ENCODE measurements at places on chromosomes 16 and 17.

DNA sequence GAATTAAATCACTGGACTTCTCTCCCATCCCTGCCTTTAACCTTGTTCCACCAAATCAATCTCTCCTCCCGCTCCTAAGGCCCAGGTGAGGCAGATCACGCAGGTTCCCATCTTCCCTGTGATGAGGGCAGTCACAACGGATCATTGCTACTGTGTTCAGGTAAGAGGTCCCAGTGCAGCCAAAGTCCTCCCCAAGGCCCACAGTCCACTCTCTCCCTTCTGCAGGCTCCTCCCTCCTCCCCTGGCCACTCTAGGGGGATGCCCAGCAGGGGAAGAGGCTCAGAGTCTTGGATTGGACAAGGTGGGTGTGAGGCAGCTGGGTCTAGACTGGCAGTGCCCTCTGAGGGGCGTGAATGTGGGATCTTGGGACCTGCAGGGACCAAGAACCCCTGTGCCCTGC, 2.6 kb upstream of the ADGRG3 start:
- DNase-seq: no peak

DNA sequence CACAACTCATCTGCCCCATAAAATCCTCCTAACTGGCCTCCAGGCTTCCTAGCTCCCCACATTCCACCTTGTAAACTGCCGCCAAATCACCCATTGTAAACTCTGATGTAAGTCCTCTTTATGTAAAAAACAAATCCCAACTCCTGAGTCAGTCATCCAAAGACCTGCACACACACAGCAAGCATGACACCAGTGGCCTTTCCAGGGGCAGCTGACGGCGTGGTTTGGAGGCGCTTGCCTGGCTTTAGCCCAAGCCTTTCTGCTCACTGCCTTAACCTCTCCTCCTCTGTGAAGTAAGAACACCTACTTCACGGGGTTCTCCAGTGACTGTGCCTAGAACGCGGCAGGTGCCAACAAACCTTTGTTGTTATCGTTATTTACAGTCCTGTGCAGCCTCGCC, 14.0 kb downstream of the UBE2O start:
- no peak for DNase-seq

DNA sequence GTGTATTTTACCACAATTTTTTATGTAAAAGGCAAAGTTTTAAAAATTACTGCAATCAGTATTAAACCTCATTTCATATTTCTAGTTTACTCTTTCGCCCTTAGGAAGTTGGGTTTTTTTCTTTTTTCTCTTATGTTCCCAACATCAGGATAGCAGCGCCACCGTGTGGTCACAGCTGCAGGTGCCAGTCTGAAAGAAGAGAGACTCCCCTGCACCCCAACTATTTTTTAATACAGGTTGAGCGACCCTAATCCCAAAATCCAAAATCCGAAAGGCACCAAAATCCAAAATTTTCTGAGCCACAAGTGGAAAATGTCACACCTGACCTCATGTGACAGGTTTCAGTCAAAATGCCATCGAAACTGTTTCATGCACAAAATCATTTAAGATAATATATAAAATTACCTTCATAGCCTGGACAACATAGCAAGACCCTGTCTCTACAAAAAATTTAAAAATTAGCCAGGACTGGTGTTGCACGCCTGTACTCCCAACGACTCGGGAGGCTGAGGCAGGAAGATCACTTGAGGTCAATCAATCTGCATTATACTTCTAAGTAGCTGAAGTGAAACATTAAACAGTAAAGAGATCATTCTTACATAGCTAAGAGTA, 21.8 kb upstream of the ASGR2 start:
- DNase-seq: peak; percentile 58

GRCh38 chr16:84196727-84197394, 5.9 kb downstream of the ADAD2 start:
- no peak for DNase-seq

GRCh38 chr17:63701868-63702720, 2.2 kb upstream of the LIMD2 start:
- peak; percentile 50 for DNase-seq

DNA sequence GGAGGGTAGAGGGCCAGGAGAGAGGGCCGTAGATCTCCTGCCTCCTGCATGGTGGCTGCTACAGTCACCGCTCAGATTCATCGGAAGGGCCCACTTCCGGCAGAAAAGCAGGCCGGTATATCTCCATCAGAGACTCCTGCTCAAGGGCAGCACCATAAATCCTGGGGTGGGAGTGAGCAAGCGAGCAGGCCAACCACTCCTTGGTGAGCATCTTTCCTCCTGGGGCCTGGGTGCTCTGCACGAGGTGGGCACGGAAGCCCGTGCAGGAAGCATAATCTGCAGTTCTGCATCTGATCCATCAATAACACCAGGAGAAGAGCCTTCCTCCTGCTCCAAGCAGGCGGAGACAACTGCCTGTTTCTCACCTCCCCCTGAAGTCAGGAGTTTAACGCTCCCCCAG, 57.4 kb upstream of the TMEM132E start:
- DNase-seq: no peak

DNA sequence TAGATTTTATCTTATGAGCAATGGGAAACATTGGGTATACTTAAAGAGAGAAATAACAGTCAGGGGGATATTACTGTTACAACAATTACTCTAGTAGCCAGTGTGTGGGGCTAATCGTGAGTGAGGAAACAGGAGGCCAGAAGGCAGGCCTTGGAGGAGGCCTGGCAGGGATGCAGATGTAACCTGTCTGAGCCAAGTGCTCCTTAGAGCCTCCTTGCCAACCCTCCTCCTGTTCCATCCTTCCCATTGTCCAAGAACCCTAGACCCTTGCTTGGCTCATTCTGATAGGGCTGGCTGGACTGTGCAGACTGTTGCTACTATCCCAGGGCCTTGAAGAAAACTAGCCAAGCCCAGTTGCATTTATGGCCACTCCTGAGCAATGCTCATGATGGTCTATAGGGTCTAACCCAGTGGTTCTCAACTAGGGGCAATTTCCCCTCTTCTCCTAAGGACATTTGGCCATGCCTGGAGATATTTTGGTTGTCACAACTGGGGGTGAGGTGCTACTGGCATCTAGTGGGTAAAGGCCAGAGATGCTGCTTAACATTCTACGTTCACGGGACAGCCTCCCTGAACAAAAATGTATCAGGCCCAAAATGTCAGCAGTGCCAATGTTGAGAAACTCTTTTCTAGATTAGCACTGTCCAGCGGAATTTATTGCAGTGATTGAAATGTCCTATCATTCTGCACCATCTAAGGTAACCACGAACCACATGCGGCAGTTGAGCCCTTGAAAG, 24.4 kb upstream of the WSCD1 start:
- DNase-seq: no peak

DNA sequence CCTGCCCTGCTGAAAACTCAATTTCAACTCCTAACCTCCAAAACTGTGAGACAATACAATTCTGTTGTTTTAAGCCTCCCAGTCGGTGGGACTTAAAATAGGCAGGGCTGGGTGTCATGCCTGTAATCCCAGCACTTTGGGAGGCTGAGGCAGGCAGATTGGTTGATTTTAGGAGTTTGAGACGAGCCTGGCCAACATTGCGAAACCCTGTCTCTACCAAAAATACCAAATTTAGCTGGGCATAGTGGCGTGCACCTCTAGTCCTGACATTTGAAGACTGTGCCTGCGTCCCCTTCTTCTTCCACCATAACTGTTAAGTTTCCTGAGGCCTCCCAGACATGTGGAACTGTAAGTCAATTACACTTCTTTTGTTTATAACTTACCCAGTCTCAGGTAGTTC, 36.0 kb upstream of the ATF7IP2 start:
- DNase-seq: no peak

DNA sequence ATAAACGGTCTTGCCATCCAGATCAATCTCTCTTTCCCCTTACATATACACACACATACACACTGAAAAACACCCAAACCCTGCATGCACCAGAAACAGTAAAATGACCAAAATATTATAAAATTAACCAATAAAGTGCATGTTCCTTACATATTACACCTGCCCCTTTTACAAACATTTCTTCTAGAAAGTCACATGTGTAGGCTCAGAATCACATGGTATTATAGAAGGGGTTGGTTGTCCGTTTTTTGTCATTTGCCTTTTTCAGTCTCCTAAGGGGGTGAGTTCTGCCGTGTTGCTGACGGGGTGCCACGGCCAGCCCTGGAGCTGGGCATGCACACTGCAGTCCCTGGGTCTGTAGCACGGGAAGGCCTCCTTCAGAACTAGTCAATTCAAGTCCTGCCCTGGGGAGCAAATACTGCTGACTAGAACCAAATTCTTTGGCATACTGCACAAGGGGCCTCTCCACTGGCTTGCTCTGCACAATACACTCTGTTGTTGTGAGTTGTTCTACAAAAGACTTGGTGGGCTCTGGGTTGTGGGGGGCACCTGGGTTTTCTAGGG, 8.0 kb upstream of the CORO6 start:
- DNase-seq: no peak
